T-helper 1 cell (primary cell): ENCODE measurements at places on chromosomes 1 and 21.

- DNase-seq: no peak
Measured at GRCh38 chr1:212470059-212470458, 37.3 kb downstream of the NENF start.

GRCh38 chr1:41009466-41009865, 12.1 kb downstream of the SLFNL1 start:
- DNase-seq: no peak

- DNase-seq: no peak
Measured at GRCh38 chr21:32794644-32795079, 23.1 kb upstream of the PAXBP1 start.

DNA sequence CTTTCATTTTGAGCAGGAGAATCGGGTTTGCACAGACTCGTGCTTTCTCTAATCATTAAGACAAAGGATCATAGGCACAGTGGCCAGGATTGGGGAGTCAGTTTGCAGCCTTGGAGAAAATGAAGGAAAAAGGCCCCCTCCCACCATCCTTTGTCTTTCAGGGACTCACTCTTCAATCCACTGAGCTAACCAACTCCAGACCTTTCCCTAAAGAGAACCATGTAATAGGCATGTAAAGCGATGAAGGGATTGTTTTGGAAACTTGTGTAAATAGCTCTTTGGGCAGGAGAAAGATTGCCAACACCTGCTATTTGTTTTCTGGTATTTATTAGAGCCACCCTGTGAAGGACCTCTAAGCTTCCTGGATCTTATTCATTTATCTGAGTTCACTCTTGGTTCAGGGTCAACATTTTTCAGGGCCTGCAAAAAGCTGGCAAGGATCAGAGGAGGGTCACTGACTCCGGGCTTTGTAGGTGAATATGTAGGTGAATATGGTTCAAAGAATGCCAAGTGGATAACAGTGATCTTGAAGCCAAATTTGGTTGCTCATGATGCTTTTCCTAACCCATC, 192.6 kb upstream of the FGGY start:
- no peak for DNase-seq
